GM19239 (cell line): ENCODE measurements at places on chromosomes 3 and 15.

DNA sequence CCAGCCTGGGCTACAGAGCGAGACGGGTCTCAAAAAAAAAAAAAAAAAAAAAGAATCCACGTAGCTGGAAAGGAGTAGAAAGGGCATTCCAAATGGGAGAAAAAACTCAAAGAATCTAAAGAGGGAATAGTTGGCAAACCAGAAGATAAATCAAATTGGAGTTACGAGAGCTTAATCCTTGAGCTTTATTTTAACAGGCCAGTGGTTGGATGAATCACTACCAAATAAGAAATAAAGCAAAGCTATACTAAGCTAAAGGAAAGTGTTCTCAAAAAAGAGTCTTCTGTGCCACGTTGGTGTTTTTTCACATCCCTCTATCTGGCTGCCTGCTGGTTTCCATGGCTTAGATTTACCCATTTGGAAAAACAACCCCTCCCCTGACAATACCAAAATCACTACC, 14.0 kb downstream of the VGLL4 start:
- DNase-seq: no peak

DNA sequence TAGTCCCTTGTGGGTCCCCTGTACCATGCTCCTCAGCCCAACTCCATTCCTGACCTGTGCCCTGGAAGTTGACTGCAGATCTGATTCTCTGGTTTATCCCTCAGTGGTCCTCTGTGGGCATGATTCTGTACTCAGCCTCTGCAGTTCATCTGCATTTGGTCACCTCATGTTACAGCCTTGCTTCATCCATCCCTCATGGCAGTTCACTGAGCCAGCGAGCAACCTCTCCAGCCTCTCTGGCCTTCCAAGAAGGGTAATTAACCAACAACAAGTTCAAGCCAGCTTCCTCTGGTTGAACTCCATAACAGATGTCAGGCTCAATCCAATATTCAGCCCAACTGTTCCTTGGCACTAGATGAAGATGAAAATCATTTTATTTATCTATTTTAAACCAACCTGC, 509.5 kb downstream of the NTRK3 start:
- no peak for DNase-seq

GRCh38 chr15:83943849-83944404, 290.0 kb downstream of the ADAMTSL3 start:
- DNase-seq: no peak

GRCh38 chr15:86773736-86774135, 694.1 kb downstream of the AGBL1 start:
- DNase-seq: no peak

DNA sequence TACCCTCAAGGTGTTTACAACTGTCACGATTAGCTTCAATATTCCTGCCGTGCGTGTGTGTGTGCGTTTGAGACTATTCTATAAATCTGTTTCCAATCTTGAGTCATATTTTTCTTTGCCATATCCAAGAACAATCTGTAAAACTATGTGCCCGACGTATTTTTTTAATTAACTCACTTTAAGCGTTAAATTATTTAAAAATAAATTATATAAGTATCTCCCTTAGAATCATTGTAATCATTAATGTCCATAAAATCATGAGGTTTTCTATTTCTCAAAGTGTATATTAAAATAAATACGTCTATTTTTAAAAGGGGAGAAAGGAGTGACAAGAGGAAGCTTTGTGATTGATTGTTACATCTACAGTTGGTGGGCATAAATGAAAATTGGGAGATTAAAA, 2.9 kb downstream of the SETMAR start:
- no peak for DNase-seq

DNA sequence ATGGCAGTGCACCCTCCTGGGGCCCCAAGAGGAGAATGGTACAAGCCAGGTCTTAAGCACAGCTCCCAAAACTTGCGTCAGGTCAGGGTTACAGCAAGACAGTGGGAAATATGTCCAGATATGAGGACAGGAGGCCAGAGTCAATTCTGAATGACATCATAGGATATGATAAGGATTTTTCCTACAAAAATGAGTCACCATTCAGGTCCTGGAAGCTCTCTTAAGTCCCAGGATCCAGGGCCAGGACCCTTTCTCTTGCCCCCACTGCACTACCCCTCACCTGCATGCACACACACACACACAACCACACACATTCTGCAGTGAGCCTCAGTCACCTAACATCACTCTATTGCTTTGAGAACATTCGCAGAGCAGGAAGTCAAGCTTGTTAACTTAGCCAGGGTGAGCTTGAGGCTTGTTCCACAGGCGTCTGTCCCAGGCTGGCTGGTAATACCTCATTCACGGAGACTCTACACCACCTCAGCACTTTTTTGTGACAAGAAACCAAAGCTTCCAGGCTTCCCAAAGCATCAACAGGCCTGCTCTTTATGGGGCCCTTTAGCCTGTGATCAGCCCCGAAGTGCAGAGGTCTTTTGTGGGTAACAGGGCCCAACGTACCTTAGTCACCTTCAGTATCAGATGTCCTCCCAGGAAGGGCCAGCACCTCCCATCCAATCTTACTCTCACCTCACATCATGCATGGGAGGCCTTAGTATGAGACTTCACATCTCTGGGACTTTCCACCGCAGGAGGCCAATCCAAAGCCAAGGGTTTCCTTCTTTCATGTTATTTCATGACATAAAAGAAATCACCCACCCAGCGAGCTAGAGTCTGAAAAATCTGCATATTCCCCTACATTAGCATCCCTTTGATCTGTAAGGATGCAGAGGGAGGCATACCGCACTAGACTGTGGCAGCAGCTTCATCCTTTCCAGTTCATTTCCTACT, 74.0 kb upstream of the LIPC start:
- DNase-seq: no peak

GRCh38 chr3:73729969-73730440, 105.3 kb upstream of the PDZRN3 start:
- no peak for DNase-seq

DNA sequence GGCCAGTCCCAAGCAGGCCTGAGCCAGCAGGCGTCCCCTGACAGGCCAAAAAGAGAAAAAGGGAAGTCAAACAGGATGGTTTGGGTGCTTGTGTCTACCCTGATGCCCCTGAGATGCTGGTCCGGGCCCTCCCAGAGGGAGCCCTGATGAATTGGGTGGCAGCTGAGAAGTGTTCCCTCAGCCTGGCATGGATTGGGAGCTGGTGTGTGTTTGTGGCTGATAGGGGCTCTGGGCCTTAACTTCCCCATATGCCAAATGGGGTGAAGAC, 1.4 kb downstream of the FBLN2 start:
- DNase-seq: no peak

DNA sequence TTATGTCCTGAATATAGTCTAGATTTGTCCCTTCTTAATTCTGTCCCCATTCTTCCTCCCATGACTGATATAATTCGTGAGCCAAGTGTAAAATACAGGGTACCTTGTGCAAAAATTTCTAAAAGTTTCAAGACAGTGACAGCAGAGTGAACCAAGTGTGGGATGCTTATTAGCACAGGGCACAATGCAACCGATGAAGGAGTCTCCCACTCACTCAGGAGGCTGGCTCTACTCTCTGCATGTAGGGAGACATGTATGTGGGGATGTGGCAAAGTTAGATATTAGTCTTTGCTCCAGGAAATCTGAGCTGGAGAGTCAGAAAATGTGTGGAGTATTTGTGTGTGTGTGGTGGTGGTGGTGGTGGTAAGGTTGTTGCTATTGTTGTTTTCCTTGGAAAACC, 305.9 kb downstream of the CHL1 start:
- no peak for DNase-seq

GRCh38 chr3:69669070-69669469, 70.2 kb upstream of the MITF start:
- no peak for DNase-seq

DNA sequence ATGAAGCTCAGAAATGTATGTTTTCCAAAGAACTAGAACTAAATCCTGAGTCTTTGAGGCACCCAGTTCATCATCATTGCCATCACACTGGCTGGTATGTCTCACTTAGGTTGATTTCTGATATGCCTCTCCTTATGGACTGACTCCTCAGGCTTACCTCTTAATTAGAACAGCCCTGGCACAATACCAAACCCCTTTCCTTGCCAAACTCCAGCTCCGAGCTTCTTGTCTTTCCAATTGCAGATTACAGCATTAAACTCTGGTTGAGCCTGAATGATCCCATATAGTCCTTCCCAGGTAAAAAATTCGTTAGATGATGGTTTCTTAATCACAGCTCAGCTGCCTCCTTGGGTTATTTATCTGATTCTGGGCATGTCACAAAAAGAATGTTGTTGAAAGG, 66.3 kb downstream of the RTP4 start:
- no peak for DNase-seq

DNA sequence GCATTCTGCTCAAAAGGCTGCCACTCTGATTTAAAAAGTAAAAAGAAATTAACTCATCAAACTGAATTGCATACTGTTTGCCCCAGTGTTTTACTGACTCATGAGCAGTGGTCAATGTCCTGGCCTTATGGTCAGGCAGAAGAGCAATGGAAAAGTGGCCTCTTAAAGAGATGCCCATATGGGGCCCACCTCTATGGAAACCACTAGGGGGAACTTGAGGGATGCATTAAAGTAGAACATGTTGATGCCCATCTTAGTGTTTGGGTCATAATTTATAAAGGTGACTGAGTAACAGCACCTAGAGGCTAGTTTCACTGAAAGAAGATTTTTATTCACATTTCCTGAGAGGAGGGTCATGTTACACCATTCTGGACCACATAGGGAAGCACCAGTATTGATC, 66.5 kb upstream of the RNU6-1 start:
- no peak for DNase-seq

DNA sequence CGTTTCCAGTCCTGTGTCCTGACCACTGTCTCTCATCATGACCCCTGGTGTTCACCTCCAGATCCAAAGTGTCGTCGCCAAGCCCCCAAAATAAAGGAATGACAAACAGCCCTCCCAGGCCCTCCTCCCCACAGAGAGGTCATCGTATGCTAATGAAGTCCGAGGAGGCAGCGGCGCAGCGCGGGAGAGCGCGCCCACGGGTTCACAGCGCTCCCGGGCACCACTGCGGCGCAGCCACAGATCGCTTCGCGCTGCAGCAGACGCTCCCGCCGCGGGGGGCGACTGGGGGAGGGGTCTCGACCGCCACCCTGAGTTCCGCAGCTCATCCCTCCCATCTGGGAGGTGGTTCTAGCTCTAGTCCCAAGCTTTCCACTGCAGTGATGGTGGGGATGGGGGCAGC, 1.3 kb downstream of the DGKG start:
- no peak for DNase-seq

GRCh38 chr3:142502187-142502985, 54.5 kb upstream of the XRN1 start:
- DNase-seq: no peak

GRCh38 chr3:5010706-5011554, 31.7 kb downstream of the BHLHE40 start:
- no peak for DNase-seq

DNA sequence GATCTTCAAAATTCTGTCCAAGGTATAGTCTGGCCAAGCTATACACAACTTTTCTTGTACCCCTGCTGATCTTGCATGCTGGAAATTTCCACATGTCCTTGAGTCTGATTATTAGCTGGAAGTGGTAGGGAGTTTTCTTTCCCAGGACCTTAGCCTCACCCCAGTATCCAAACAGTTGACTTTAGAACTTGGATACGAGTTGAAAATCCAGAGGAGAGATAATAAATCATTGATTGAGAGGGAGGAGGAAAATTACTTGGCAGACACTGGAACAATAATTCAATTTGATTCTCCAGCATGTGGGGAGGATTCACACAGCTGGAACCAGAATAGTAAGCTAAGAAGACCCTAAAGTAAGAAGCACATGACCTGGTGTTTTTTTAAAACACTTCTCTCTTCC, 116.4 kb downstream of the IL5RA start:
- no peak for DNase-seq

GRCh38 chr3:173703771-173704170, 306.2 kb downstream of the NLGN1 start:
- DNase-seq: no peak

- DNase-seq: no peak
Measured at GRCh38 chr15:62823561-62823960, 219.0 kb upstream of the TPM1 start.

- DNase-seq: no peak
Measured at GRCh38 chr15:63221346-63221745, 31.9 kb downstream of the RAB8B start.

DNA sequence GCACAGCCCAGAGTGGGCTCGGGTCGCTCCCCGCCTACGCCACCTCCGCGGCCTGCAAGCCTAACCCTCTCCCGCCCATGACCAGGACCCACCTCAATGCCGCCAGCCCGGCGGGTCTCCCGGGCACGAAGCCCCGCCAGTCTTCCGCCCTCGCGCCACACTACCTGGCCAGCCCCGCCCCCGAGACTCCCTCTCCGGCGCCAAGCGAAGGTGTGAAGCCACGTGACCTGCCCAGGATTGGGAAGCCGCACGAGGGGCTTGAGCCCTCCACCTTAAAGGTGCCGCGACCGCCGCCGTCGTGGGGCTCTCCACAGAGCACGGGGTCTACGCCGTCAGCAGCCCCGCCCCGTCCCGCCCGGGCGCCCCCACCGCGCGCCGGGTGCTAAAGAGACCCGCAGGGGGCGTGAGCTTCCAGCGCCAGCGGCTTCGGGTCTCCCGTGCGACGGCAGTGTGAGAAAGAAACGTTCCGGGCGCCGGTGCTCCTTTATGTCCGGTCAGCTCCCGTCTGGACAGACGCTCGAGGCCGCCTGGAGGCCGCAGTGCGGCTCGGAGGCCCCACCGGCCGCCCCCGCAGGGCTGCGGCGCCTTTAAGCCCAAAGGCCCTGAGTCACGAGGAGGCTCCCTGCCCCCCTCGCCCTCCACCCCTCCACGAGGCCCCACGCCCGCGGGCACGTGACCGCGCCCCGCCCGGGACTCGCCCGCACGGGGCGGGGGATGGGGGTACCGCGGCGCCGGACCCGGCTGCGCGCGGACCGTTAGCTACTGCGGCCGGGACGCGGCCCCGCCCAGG, at the start of gene CPEB1:
Gene CPEB1 (minus strand): TSS at position 319 of the 790 bp plus-strand sequence. CDS start 18,904 bp downstream, outside the sequence.
- DNase-seq: no peak

DNA sequence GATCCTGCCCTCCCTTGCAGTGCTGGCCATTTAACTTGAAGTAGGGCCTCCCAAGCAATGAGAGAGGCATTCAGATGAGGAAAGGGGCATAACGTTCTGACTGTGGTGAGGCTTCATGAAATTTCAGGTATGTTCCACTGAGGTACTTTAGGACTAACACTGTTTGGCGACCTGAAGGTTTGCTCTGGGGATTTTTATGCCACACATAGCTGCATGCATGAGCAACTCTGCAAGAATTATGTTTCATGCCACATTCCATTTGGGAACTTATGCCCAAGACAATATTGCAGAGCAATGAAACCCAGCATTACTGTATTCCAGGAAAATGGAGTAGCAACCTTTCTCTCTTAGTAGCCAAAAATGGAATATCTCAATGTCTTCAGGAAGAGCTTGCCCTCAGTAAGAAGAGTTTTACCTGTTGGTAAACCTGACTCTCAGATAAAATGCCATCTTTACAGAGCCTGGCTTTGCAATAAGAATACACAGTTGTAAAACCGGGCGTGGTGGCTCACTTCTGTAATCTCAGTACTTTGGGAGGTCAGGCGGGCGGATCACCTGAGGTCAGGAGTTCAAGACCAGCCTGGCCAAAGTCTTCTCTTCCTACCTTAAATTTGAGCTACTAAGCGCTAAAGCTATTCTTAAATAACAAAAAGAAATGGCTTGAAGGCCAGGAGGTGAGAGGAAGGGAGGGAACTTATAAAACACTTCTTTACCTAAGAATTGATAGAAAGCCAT, 16.7 kb upstream of the TBL1XR1 start:
- DNase-seq: no peak
